Keratinocyte (primary cell): ENCODE measurements at places on chromosomes 11 and 22. TPM values are rescaled to one million over a fixed set of nuclear protein-coding genes. Genes with fewer than 3 reads are reported as not detected.

The RIMBP3C gene
- polyA plus RNA-seq = 0.01 TPM in 1 of 3 replicates, not detected in the others

The KRTAP5-1 gene
- not detected in 3 replicates for polyA plus RNA-seq

The WNT11 gene
- 0.08 TPM in 1 of 3 replicates, not detected in the others for polyA plus RNA-seq

The OR51B5 gene
- not detected in 3 replicates for polyA plus RNA-seq

DNA sequence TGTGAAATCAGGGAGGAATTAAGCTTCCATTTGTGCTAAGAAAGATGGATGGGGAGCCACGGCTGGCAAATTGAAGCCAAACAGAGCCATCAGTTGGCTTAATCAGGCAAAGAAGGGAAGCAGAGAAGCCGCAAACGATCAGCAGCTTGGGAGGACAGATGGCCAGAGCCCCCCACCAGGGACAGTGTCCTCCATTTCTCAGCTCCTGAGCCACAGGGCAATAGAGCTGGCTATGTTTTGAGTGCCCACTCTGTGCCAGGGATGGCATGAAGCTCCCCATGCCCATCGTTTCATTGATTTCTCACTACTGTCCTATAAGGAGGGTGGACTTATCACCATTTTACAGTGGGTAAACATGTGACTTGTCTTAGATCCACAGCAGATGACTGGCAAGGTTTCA, 126.3 kb upstream of the ASPHD2 start:
- no peaks in the 10 kb centered on the region for H3K4me1 ChIP-seq
- H3K4me3 ChIP-seq = no peak overlapping the region
- no peak for DNase-seq
- peaks cover 11% of the 10 kb centered on the region for H3K27me3 ChIP-seq
- no peaks in the 10 kb centered on the region for H3K36me3 ChIP-seq

- no peaks in the 10 kb centered on the region for H3K27me3 ChIP-seq
- H3K36me3 ChIP-seq = peaks cover 9% of the 10 kb centered on the region
- DNase-seq = no peak
- H3K27ac ChIP-seq = no peak overlapping the region
- H3K4me1 ChIP-seq = no peaks in the 10 kb centered on the region
- no peak overlapping the region for H3K4me3 ChIP-seq
These were observed 90.9 kb downstream of the RRAS2 start for GRCh38 chr11:14267861-14268635.

- DNase-seq = no peak
- H3K36me3 ChIP-seq = no peaks in the 10 kb centered on the region
- no peaks in the 10 kb centered on the region for H3K4me1 ChIP-seq
- no peak overlapping the region for H3K4me3 ChIP-seq
These were observed 10.8 kb downstream of the SLC22A24 start for GRCh38 chr11:63132985-63133775.

- no peak for DNase-seq
- no peak overlapping the region for H3K4me3 ChIP-seq
- H3K36me3 ChIP-seq = peaks cover 23% of the 10 kb centered on the region
- H3K27ac ChIP-seq = no peak overlapping the region
- no peaks in the 10 kb centered on the region for H3K27me3 ChIP-seq
These were observed 16.8 kb downstream of the CRY2 start for GRCh38 chr11:45864041-45864440.

GRCh38 chr11:113121746-113122145, 160.5 kb downstream of the NCAM1 start:
- H3K36me3 ChIP-seq = no peaks in the 10 kb centered on the region
- no peak for DNase-seq
- no peaks in the 10 kb centered on the region for H3K4me1 ChIP-seq
- H3K27ac ChIP-seq = no peak overlapping the region
- H3K27me3 ChIP-seq = no peaks in the 10 kb centered on the region
- no peak overlapping the region for H3K4me3 ChIP-seq

DNA sequence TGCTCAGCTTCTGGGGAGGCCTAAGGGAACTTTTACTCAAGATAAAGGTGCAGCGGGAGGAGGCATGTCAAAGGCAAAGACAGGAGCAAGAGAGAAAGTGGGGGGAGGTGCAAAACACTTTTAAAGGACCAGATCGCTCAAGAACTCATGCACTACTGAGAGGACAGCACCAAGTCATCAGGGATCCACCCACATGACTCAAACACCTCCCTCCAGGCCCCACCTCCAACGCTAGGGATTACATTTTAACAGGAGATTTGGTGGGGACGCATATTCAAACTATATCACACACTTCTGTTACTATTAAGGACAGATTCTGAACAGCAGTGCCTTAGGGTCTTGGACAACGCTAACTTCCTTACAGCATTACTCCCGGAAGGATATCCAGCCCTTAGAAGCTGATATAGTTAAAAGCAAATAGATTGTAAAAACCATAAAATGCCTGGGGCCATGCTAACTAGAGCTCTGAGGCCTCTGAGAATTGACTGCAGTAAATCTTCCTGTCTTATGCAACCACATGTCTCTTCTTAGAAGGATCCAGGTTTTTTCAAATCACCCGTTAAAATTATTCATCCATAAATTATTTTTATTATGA, 16.7 kb upstream of the ZC3H12C start:
- H3K4me3 ChIP-seq = no peak overlapping the region
- no peak for DNase-seq
- H3K27me3 ChIP-seq = no peaks in the 10 kb centered on the region
- H3K36me3 ChIP-seq = no peaks in the 10 kb centered on the region
- H3K4me1 ChIP-seq = peaks cover 37% of the 10 kb centered on the region

DNA sequence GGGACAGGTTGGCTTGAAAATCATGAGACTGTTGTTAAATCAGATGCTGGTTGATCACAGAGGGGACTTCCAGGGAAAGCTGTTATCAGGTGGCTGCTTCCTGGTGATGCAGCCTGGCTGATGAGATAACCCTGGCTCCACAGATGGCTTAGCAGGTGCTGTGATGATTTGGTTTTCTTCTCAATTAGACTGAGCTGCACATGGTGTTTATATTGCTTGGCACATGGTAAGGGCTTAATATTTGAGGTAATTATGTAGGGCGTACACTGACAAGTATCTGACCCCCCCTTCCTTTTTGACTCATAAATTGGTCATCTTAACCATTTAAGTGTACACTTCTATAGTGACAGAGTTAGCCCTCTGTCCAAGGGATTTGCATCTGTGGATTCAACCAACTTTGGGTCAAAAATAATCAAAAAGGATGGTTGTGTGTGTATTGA, 7.0 kb downstream of the RPS3 start:
- peak overlapping the region; percentile 25 for H3K27ac ChIP-seq
- H3K4me1 ChIP-seq = peaks cover 25% of the 10 kb centered on the region
- no peak overlapping the region for H3K4me3 ChIP-seq
- DNase-seq = no peak

GRCh38 chr11:41145420-41145819, 314.0 kb downstream of the LRRC4C start:
- no peaks in the 10 kb centered on the region for H3K4me1 ChIP-seq
- H3K27me3 ChIP-seq = no peaks in the 10 kb centered on the region
- no peak overlapping the region for H3K27ac ChIP-seq
- no peak for DNase-seq
- H3K4me3 ChIP-seq = no peak overlapping the region

GRCh38 chr11:123062892-123063825, 1.2 kb upstream of the HSPA8 start:
- peaks cover 17% of the 10 kb centered on the region for H3K36me3 ChIP-seq
- H3K4me1 ChIP-seq = peaks cover 29% of the 10 kb centered on the region

DNA sequence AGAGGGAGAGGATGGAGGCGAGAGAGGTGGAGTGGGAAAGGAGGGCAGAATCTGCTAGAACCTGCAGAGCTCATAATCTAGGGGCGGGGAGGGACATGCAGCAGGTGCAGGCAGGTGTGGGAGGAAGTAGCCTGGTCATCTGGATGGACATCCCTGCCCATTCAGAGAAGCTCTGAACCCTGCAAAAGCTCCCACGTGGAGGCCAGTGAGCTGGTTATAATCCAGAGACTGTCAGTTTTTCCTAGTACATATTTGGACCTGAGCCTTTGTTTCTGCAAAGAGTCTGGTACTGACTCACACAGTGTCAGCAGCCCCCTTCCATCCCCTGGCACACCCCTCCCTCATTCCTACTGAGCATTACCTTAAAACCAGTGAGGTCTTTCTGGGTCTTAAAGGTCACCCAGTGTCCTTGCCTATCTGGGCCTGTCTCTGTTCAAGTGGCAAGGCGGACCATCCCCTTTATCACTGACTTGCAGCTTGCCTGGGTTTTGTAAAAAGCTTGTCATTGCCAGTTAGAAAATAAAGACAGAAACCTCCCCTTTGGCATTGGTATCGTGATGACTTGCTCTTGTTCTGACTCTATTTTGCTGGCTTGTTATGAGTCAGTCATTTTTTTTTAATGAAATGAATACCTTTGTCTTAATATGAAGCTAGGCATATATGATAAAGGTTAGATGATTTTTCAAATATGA, 26.1 kb downstream of the PTPRJ start:
- no peak overlapping the region for H3K27ac ChIP-seq
- H3K27me3 ChIP-seq = no peaks in the 10 kb centered on the region
- H3K4me1 ChIP-seq = no peaks in the 10 kb centered on the region
- DNase-seq = no peak

GRCh38 chr11:102577723-102578122, 47.2 kb upstream of the MMP7 start:
- H3K36me3 ChIP-seq = no peaks in the 10 kb centered on the region
- H3K27ac ChIP-seq = no peak overlapping the region
- no peaks in the 10 kb centered on the region for H3K27me3 ChIP-seq
- no peaks in the 10 kb centered on the region for H3K4me1 ChIP-seq
- DNase-seq = no peak
- no peak overlapping the region for H3K4me3 ChIP-seq

DNA sequence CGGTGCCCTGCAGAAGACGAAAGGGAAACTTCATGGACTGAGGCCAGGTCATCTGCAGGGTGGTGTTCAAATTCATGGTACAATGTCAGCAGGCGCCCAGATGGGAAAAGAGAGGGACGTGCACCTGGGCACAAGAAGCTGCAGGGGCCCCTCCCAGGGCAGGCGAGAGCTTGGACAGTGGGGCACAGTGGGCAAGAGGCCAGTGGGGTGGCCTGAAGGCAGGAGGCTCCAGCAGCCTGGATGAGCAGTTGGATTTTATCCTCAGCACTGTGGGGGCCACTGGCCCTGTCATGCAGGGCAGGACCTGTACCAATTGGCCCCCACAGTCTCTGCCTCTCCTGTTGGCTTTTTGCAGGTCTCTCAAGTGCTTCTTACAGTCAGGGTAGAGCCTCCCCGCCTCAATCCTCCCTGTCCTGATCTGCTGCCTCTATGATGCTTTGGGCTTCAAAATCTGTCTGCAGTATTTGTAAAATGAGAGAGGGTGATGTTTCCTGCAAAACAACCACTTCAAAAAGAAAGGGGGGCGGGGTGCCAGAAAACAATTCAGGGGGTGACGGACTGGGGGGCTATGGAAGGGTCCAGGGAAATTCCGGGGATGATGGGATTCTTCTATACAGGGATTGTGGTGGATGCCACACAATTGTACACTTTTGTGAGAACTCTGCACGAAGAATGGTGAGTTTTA, 1.7 kb upstream of the BID start:
- H3K4me1 ChIP-seq = peaks cover 13% of the 10 kb centered on the region
- H3K27me3 ChIP-seq = peaks cover 11% of the 10 kb centered on the region
- no peak overlapping the region for H3K4me3 ChIP-seq
- DNase-seq = no peak
- H3K27ac ChIP-seq = no peak overlapping the region

DNA sequence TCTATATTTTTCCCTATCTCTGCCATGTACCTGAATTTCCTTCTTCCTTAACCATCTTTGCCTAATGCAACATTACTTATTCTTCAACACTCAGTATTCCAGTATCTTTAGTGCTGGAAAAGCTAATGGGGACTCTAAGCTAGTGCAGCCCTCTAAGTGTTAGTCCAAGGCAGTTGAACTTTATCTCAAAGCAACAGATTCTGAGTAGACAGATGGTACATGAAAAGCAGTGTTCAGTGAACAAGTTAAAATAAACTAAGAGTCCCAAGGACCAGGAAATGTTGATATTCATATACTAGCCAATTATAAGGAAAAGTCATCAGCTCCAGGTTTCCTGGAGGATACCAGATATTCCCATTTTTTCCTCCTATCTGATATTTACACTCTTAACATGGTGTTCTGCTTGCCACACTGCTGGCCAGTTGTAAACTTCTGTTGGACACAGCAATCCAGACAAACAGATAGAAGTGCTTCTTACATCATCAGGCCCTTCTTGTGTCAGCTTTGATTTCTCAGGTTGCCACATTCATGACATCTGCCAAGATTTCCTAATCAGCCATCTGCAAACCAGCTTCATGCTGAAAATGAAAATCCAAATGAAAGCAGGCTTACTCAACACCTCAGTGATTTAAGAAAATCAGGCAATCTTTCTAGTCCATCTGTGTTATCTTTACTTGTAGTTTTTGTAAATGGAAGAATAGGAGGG, 255.9 kb upstream of the POU2AF2 start:
- no peak for DNase-seq
- H3K4me1 ChIP-seq = no peaks in the 10 kb centered on the region
- no peaks in the 10 kb centered on the region for H3K27me3 ChIP-seq
- H3K4me3 ChIP-seq = no peak overlapping the region

DNA sequence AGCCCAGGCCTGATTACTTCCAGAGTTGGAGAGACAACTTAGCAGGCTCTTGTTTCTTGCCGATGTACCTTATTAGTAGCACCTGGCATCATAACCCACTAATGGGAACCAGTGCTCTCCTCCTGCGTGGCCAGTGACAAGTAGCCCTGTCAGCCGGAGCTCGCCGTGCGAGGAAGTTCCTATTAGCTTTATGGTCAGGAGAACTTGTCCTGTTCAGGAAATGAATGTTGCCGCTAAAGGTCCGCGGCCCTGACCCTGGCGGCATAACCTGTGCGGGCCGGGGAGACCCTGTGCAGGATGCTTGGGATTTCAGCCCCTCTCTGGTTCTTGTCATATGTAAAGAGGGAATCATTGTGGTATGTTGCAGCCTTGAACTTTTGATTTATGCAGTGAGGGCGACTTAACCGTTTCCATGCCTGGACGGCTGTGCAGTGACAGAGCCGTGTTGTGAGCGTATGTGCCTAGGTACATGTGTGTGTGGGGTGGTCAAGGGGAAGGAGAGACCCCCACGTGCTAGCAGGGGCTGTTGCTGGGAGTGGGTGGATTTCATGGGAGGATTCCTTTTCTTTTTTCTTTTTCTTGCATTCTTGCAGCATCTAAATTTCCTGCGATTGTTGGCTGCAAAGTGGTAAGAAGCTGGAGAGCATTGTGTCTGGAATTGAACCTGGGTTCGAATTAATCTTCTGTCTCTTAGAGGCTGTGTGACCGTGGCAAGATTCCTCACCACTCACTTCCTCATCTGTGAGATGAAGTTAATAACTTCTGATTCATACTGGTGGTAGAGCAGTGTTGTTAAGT, 15.2 kb downstream of the ZBTB16 start:
- no peak overlapping the region for H3K4me3 ChIP-seq
- no peak for DNase-seq
- no peaks in the 10 kb centered on the region for H3K36me3 ChIP-seq
- H3K4me1 ChIP-seq = no peaks in the 10 kb centered on the region
- H3K27me3 ChIP-seq = peaks cover 25% of the 10 kb centered on the region
